ENCODE measurements at places on chromosomes 2 and 18.

GRCh38 chr2:57181315-57182038 lies 865.1 kb upstream of the VRK2 start:
- DNase-seq: peak; percentile 58

DNA sequence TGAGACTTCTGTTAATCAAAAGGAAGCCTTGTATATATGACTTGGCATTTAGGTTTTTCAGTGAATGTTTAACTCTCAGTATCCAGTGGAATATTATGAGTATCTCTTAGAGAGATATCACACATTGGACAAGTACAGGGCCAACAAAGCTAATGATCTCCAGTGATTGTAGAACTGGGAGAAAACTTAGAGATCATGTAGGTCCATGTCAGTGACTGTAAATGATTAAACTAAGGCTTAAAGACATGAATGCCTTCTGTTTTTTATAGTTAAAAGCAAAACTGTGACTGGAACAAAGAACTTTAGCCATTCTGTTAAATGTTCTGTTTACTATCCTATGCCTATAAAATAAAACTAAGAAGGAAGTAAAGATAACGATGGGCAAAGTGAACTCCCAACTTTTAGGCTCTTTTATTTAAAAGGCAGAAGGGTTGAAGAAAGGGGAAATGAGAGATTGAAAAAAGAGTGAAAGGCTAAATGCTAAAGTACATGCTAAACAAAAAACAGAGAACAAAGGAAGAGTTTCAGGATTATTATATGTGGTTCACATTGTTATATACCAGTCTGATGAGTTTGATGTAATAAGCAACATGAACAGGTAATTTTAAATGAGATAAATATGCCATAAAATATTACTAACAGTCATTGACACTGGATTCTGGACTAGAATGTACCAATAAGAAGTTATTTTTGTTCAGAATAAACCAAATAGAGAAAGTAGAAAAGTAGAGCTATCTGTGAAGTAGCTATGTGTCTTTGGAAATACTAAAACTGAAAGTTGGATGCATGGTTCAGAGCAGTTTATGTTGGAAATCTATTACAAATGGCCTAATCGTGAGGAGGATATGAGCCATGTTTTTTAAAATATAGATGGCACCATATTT lies 37.1 kb upstream of the TNFRSF11A start:
- DNase-seq: no peak

DNA sequence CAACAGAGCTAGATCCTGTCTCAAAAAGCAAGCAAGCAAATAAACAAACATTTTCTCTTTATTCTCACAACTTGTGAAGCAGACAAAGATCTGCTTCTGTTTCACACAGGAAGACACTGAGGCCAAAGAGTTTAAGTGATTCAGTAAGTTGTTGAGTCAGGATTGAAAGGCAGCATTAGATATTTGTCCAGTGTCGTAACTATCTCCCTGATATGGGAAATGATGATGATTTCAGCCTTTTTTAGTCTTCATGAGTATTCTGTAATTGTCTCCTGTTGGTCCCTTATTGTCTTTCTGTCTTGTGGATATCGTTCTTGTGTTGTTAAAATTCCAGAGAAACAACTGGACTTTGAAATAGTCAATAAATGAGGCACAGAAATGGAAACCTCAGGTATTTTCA lies 59.6 kb downstream of the GATA6 start:
- no peak for DNase-seq

DNA sequence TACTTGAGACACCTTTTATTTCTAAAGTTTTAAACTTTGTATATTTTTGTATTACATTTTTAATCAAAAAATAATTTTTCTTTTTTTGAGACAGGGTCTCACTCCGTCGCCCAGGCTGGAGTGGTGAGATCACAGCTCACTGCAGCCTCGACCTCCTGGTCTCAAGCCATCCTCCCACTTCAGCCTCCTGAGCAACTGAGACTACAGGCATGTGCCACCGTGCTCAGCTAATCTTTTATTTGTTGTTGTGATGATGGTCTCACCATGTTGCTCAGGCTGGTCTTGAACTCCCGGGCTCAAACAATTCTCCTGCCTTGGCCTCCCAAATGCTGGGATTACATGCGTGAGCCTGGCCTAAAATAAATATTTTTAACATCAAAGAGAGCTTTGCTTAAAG lies 218.7 kb upstream of the SH3BP4 start:
- no peak for DNase-seq

GRCh38 chr2:125543968-125544514 lies 1111.9 kb upstream of the GYPC start:
- DNase-seq: no peak

- no peak for DNase-seq
Measured at GRCh38 chr2:10591207-10591606, 98.6 kb downstream of the NOL10 start.

- DNase-seq: no peak
Measured at GRCh38 chr18:37207343-37207742, 358.3 kb downstream of the CELF4 start.

DNA sequence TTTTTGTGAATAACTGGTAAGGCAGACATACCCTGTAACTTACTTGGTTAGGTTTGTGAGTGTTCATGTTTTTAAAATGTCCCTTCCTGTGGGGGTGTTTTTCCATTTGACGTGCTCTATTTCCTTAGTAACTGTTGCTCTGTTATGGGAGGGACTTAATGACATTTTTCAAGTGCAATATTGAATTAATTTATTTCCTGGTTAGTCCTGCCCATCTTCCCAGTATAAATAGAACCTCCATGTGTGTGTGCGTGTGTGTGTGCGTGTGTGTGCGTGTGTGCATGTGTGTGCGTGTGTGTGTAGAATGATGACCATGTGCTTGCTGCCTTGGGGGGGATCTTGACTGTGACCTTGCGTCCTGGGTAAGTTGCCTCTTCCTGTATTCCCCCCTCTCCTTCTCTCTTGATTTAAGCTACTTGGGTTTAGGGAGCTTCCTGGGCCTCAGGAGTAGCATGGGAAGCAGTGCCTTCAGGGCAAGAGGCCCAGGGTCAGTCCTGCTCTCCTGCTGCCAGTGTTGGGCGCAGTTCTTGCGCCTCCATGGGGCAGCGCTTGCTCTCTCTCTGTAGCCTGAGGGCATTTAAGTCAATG lies 163.9 kb downstream of the LDLRAD4 start:
- no peak for DNase-seq

GRCh38 chr2:212975333-212975732 lies 176.1 kb downstream of the IKZF2 start:
- no peak for DNase-seq

- DNase-seq: no peak
Measured at GRCh38 chr18:46214435-46214834, 110.2 kb downstream of the HAUS1 start.

DNA sequence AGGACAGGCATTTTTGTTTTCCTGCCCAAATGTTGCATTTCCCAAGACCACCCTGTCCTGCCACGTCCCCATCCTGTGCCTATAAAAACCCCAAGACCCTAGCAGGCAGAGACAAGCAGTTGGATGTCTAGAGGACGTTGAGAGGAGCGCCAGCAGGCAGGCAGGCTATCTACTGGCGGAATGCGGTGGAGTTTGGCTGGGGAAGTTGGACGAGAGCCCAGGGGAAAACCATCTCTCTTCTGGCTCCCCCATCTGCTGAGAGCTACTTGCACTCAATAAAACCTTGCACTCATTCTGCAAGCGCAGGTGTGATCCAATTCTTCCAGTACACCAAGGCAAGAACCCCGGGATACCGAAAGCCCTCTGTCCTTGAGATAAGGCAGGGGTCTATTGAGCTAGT lies 72.5 kb downstream of the ARL6IP6 start:
- no peak for DNase-seq

DNA sequence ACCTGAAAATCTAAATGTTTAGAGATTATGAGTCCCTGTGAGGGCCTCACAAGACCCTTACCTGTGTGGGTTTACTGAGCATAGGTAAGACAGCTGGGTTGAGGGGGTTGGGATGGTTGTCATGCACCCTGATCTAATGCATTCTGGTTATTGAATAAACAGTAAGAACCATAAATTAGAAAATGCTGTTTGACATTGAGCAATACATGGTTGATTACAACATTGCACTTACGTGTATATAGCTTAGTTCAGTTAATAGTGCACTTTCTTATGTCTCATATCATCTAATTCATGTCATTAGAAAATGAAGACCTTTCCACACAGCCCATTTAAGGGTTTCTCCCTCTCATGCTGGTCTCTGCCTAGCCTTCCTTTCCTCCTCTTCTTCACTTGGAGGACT lies 253.5 kb upstream of the ATP5MC3 start:
- no peak for DNase-seq

- no peak for DNase-seq
Measured at GRCh38 chr18:5596585-5596984, 52.8 kb upstream of the EPB41L3 start.

GRCh38 chr2:53040536-53041229 lies 726.9 kb upstream of the CHAC2 start:
- no peak for DNase-seq

DNA sequence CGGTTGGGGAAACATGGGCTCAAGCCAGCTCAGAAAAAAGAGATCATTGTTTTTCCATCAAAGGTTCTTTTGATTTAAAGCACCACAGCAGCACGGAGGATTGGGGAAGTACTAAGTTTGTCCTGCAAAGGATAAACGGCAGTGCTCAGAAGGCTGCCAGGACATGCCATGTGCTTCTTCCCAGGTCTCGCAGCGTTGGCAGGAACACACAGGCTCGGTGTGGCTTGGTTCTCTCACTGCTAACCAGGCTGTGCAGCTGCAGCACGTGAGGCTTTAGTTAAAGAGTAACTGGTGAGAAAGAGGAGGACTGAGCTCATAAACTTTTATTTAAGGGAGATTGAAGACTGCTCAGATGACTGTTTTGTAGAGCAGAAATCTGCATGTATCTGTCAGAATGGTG lies 264.3 kb downstream of the TSN start:
- no peak for DNase-seq

GRCh38 chr2:223563462-223563861 lies 38.7 kb downstream of the SCG2 start:
- peak; percentile 80 for DNase-seq

GRCh38 chr2:54624591-54625071 lies 98.8 kb upstream of the EML6 start:
- no peak for DNase-seq

GRCh38 chr2:240983361-240983995 lies 14.9 kb upstream of the SNED1 start:
- DNase-seq: no peak

DNA sequence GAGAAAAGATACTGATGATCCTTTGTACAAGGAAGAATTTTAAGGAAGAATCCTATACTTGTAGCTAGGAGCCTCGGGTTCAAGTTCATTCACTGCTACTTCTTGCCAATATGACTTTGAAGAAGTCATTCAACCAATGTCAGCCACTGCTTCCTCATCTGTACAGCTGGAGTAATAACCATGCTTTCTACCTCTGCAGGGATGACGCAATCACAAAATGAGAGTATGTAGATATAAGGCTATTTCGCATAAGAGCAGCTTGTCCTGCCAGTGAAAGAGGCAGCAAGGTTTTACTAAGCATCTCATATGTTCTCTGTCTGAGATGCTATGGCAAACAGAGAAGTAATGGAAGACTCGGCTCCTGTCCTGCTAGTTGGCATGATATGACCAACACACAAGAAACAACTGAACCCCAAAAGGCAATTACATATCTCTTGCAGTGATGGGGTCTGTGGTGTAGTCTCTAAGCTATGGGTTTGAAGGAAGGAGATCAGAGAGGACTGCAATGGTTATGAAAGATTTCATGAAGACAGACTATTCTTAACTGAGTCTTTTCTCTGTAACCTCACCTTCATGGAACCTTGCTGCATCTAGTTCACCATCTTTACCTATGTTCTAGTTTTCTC lies 9.2 kb downstream of the AAK1 start:
- no peak for DNase-seq

DNA sequence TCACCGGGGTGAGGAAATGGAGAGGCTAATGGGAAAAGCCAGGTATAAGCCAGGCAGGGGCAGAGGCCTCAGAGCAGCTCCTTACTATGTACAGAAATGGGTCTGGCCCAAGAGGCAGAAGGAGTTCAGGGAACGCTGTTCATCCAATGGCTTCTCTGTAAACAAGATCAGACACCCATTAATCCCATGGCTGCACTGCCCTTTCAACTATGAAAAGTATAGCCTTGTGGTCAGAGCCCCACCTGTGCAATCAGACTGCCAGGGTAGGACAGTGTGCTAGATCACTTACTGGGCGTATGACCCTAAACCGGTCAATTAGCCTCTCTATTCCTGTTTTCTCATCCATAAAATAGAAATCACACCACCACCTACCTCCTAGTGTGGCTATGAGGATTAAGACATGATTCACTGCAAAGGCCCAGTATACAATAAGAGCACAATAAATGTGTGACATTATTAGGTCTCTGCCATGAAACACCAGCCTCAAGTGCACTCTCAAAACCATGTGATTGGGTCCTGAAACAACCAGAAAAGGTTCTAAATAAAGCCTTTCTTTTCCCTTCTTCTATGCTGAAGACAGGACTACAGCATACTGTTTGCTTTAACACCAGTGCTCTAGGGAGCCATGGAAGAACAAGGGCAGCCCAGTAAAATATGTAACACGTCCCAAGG lies 4.4 kb downstream of the ANKRD44 start:
- no peak for DNase-seq

DNA sequence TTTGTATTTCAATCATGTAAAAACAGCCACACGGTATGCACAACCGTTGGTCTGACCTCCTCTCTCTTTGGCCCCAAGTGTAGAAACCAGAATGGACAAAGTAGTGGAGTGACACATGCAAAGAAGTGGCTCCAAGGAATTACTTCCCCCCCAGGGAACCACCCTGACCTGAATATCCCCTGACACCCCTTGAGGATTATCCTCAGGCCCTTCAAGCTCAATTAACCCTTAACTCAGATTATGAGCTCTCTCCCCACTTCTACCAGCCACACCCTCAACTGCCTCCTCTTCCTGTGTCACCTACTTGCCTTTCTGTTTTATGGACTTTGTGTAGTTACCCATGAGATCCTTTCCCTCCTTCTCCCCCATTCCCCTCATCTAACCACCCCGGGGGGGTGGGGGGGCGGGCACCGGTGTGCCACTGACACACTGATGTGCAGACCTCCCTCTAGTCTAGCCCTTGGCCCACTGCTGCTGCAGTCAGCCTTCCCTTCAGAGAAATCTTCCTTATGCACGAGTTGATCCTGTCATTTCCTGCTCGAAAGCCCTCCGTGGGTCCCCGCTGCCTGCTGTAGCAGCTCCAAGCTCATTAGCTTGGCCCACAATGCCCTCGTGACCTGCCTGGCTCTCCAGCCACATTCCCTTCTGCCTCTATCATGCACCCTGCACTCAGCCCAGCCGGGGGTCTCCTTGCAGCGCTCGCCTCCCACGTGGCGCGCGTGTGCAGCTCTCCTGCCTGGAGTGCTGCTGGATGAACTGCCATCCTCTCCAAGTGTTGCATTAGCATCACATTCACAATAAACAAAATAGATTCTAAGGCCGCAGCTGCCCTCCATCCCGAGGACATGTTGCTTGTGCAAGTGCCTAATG lies 40.1 kb upstream of the TMEM177 start:
- DNase-seq: no peak
